ENCODE measurements at places on chromosomes 13 and 19. TPM values are rescaled to one million over a fixed set of nuclear protein-coding genes. Genes with fewer than 3 reads are reported as not detected.

Gene ZNF441
- 3.7 TPM for total RNA-seq

Gene OR7A5
- total RNA-seq: not detected

Gene NLRP5
- total RNA-seq: not detected

Gene FUT2
- total RNA-seq: not detected

Gene LYPD3
- 0.43 TPM for total RNA-seq

Gene VASP
- total RNA-seq: 89.9 TPM

Gene AP1M1
- 127 TPM for total RNA-seq

Gene SELENOV
- total RNA-seq: not detected

Gene SYNE4
- not detected for total RNA-seq

Gene ZNF536
- not detected for total RNA-seq

Gene OR7C1
- total RNA-seq: not detected

Gene DNAAF3
- total RNA-seq: 0.66 TPM

Gene SSC5D
- 24.2 TPM for total RNA-seq

Gene OR7A10
- not detected for total RNA-seq

Gene MBD3L2
- total RNA-seq: not detected

Gene FGF22
- not detected for total RNA-seq

Gene ANKLE1
- 0.57 TPM for total RNA-seq

Gene UPF1
- total RNA-seq: 60.4 TPM

Gene C1QTNF9B
- total RNA-seq: not detected

Gene WDR88
- not detected for total RNA-seq

Gene PIP5K1C
- 27.4 TPM for total RNA-seq

Gene DAND5
- not detected for total RNA-seq

Gene ARHGEF7
- total RNA-seq: 36.9 TPM

Gene ZNF563
- total RNA-seq: 0.43 TPM

Gene BCAM
- 6.1 TPM for total RNA-seq

Gene VSTM2B
- not detected for total RNA-seq

Gene ZNF136
- 8.0 TPM for total RNA-seq

Gene SHANK1
- 4.9 TPM for total RNA-seq

Gene PABPC3
- total RNA-seq: under 0.01 TPM

Gene ZNF430
- 3.1 TPM for total RNA-seq

Gene ZNF90
- 0.88 TPM for total RNA-seq

Gene INAFM1
- total RNA-seq: 2.0 TPM

Gene ZNF610
- 1.1 TPM for total RNA-seq

Gene SGCG
- 3.3 TPM for total RNA-seq

Gene BST2
- 6.2 TPM for total RNA-seq

Gene ANGPTL8
- not detected for total RNA-seq

Gene SIGLEC10
- 0.14 TPM for total RNA-seq

Gene PSG2
- total RNA-seq: not detected

Gene ZNF304
- total RNA-seq: 7.9 TPM

Gene FAM216B
- total RNA-seq: not detected

Gene HIF3A
- 5.5 TPM for total RNA-seq

Gene TCF3
- total RNA-seq: 123 TPM

Gene GATAD2A
- total RNA-seq: 121 TPM

Gene KIR2DL3
- total RNA-seq: not detected

Gene TLE2
- 1.0 TPM for total RNA-seq

Gene C5AR1
- 0.29 TPM for total RNA-seq

Gene NOTCH3
- total RNA-seq: 63.7 TPM

Gene PDX1
- not detected for total RNA-seq

Gene CEACAM5
- not detected for total RNA-seq

Data from placental pericyte (primary cell).